ENCODE measurements at places on chromosomes 4 and X.

GRCh38 chr4:3225071-3225850, 23.7 kb upstream of the MSANTD1 start:
- no peak for DNase-seq

GRCh38 chr4:111323496-111323895, 700.6 kb upstream of the PITX2 start:
- DNase-seq = no peak

DNA sequence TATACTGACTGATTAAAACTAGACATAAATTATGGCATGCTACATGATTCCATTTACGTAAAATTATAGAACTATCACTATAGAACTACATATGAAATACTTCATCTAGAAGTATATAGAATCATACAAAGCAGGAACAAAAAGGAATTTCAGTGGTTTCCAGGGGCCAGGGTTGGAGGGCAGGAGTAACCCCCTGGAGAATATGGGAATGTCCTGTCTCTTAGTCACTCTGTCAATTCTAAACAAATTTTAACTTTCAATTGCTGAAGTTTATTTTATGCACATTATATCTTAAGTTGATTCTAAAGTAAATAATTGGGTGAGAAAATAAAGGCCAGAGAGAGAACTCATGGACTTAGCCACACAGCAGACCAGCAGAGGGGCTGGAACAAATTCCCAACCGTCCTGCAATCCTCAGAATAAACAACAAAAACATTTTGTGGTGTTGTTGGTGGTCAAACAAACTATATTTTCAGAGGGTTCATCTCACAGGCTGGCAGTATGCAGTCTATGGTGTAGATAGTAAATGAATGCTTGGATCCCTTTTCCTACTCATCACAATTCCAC, 476.9 kb upstream of the SLIT2 start:
- DNase-seq = no peak

- DNase-seq = no peak
Measured at GRCh38 chrX:9204560-9204959, 170.6 kb upstream of the FAM9B start.

DNA sequence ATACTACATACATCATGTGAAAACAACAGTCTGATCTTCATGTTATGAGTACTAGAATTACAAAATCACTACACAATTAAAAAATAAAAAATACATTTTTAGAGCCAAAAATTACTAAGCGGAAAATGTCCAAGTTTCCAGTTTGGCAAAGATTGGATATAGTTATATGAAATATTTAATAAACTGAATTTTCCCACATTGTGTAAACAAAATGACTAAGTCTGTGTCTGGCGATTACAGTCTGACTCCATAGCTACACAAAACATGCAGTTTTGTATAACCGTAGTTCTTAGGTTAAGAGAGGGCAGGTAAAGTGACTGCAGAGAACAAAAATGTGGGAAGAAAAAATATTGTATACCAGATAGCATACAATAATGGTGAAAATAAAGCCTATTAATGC, 59.2 kb upstream of the TMEM47 start:
- DNase-seq = no peak

- no peak for DNase-seq
Measured at GRCh38 chrX:41082783-41083182, 2.5 kb upstream of the USP9X start.

Measured in NCI-H1105 (cell line).